NCI-H82 (cell line): ENCODE measurements at places on chromosomes 12 and 14.

DNA sequence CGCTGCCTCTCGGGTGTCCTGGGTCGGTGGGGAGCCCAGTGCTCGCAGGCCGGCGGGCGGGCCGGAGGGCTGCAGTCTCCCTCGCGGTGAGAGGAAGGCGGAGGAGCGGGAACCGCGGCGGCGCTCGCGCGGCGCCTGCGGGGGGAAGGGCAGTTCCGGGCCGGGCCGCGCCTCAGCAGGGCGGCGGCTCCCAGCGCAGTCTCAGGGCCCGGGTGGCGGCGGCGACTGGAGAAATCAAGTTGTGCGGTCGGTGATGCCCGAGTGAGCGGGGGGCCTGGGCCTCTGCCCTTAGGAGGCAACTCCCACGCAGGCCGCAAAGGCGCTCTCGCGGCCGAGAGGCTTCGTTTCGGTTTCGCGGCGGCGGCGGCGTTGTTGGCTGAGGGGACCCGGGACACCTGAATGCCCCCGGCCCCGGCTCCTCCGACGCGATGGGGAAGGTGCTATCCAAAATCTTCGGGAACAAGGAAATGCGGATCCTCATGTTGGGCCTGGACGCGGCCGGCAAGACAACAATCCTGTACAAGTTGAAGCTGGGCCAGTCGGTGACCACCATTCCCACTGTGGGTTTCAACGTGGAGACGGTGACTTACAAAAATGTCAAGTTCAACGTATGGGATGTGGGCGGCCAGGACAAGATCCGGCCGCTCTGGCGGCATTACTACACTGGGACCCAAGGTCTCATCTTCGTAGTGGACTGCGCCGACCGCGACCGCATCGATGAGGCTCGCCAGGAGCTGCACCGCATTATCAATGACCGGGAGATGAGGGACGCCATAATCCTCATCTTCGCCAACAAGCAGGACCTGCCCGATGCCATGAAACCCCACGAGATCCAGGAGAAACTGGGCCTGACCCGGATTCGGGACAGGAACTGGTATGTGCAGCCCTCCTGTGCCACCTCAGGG lies 679 bp downstream of the ARF6 start:
- DNase-seq = peak; percentile 58

GRCh38 chr14:79167957-79168356 lies 997.8 kb downstream of the NRXN3 start:
- no peak for DNase-seq

DNA sequence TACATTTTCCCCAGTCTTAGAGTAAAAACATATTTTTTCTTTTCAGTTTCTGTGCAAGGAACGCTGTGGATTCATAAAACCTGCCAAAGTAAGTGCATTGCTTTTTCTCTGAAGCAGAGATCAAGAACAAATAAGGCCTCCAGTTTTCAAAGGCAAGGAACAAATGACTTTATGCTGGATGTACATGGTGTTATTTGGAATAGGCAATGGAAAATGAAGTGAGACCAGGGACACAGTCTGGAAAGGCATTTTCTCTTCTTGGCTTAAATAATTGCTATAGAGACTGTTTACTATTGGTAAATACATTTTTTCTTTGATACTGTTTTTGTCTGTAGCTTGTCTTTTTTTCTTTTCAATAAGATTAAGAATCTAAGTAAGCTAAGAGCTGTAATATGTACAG lies 725.9 kb upstream of the MDGA2 start:
- DNase-seq = no peak

- DNase-seq = peak; percentile 87
These were observed 43.3 kb downstream of the GALNT8 start for GRCh38 chr12:4763549-4763948.

DNA sequence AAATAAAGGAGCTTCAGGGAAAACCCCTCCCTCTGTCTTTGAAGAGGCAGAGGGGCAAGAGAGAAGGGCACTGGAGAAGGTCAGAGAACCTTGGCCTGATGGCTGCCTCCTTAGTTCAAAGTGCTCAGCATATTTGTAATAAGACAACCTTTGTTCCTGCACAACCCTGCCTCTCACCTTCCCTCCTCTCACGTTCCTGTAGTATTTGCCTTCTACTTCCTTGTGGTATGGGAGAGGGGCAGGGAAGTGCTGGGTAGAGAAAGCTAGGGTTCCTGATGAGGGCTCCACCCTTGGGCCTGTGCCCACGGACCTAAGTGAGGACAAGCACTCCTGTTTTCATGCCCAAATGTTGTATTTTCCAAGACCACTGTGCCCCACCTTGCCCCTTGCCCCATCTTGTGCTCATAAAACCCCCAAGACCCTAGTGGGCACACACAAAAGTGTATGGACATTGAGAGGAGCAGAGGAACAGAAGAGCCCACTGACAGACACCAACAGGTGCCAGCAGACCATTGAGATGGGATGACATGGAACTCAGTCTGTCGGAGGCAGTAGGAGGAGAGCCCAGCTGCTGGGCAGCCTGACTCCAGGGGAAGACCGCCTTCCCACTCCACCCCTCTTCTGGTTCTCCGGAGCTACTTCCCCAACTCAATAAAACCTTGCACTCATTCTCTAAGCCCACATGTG lies 261.5 kb upstream of the CCDC196 start:
- no peak for DNase-seq

GRCh38 chr14:26525085-26525484 lies 72.7 kb downstream of the NOVA1 start:
- DNase-seq = no peak

DNA sequence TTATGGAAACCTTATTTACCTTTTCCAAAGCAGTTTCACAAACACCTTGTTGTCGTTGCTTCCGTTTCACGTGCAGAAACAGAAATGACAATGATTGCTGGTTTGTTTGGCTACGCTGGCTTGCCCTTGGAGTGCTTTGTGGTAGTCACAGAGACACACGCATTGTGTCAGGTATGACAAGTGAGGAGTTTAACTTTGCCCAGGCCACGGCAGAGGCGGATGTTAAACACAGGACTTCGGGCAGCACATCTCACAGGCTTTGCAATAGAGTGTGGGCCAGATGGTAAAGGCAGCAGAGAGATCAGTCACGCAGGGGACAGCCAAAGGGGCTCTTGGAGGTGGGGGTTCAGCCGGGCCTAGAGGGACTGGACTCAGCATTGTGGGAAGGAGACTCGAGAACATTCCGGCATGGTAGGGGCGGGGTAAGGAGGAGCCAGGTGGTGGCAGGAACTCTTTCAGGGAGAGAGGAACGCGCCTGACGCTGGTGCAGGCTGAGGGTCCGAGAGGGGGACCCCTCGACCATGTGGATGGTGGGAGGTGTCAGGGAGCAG lies 59.8 kb upstream of the KCNA1 start:
- no peak for DNase-seq

DNA sequence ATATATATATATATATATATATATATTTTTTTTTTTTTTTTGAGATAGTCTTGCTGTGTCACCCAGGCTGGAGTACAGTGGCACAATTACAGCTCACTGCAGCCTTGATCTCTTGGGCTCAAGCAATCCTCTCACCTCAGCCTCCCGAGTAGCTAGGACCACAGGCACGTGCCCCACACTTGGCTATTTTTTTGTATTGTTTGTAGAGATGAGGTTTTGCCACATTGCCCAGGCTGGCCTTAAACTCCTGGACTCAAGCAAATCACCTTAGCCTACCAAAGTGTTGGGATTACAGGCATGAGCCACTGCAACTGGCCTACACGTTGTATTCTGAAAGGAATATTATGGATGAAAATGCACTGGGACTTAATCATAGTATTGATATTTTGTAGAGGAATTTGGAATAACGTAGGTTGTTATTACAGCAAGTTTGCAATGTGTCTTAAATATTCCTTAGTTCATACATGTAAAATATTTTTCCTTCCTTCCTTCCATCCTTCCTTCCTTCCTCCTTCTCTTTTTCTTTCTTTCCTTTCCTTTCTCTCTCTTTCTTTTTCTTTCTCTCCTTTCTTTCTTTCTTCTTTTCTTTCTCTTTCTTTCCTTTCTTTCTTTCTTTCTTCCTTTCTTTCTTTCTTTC lies 862 bp downstream of the KLRB1 start:
- DNase-seq = no peak

GRCh38 chr14:95956601-95957460 lies 80.2 kb downstream of the TUNAR start:
- DNase-seq = no peak

- no peak for DNase-seq
These were observed 40.6 kb downstream of the SLC15A4 start for GRCh38 chr12:128783129-128783574.
